ENCODE measurements at places on chromosomes 16 and 17. TPM values are rescaled to one million over a fixed set of nuclear protein-coding genes. Genes with fewer than 3 reads are reported as not detected.

Gene RGS11
- 3.6 TPM for total RNA-seq

Gene GRB7
- 7.3 TPM for total RNA-seq

Gene EME1
- total RNA-seq, result 6.0 TPM

Gene RASD1
- 0.21 TPM for total RNA-seq

Gene PTX4
- not detected for total RNA-seq

Gene KRTAP9-4
- total RNA-seq, result not detected

Gene MYCBPAP
- total RNA-seq, result 0.19 TPM

Gene POLG2
- 27.5 TPM for total RNA-seq

Gene NPIPB13
- total RNA-seq, result 15.3 TPM

Gene TP53TG3B
- not detected for total RNA-seq

Gene BRIP1
- total RNA-seq, result 3.4 TPM

Gene DRC3
- total RNA-seq, result 2.3 TPM

Gene ARL4D
- total RNA-seq, result 33.5 TPM

Gene CHST4
- not detected for total RNA-seq

Gene NGFR
- 0.26 TPM for total RNA-seq

Gene KRTAP2-3
- total RNA-seq, result not detected

Gene MMP28
- total RNA-seq, result 22.3 TPM

Gene RNF222
- not detected for total RNA-seq

Gene CES3
- total RNA-seq, result 0.52 TPM

Gene MYL4
- not detected for total RNA-seq

Gene ARL5C
- not detected for total RNA-seq

Gene NTN3
- not detected for total RNA-seq

Gene PRDM7
- not detected for total RNA-seq

Gene NPB
- not detected for total RNA-seq

Gene CEP295NL
- total RNA-seq, result 0.86 TPM

Gene CES1
- not detected for total RNA-seq

Gene TEX19
- total RNA-seq, result not detected

Gene ANKRD13B
- total RNA-seq, result 17.9 TPM

Gene SUMO2
- total RNA-seq, result 194 TPM

Gene MYH1
- total RNA-seq, result not detected

Gene SLX1A
- total RNA-seq, result 37.1 TPM

Gene MRC2
- total RNA-seq, result 12.3 TPM

Gene CCL8
- not detected for total RNA-seq

Gene SDR42E2
- total RNA-seq, result not detected

Gene HOXB1
- total RNA-seq, result not detected

Gene CD300LG
- total RNA-seq, result not detected

Gene ANKS4B
- not detected for total RNA-seq

Gene RRAD
- not detected for total RNA-seq

Gene TPSD1
- total RNA-seq, result not detected

Gene ZPBP2
- total RNA-seq, result not detected

Gene ABCC12
- total RNA-seq, result not detected

Gene MT3
- not detected for total RNA-seq

Gene DNAH2
- total RNA-seq, result 0.12 TPM

Gene USP43
- total RNA-seq, result 3.2 TPM

Gene ASIC2
- total RNA-seq, result not detected

Gene ITGB4
- 727 TPM for total RNA-seq

Gene GPR179
- total RNA-seq, result 0.09 TPM

Gene FAM117A
- total RNA-seq, result 5.0 TPM

Gene SNX20
- total RNA-seq, result not detected

Gene CMTM2
- total RNA-seq, result not detected
